Stimulated activated CD4-positive, alpha-beta T cell treated with anti-CD3 and anti-CD28 coated beads, Interleukin-12 subunit alpha, Interleukin-12 subunit beta, amount 100 ng/mL, for 24 hours (primary cell): ENCODE measurements at places on chromosomes 2 and 18.

DNA sequence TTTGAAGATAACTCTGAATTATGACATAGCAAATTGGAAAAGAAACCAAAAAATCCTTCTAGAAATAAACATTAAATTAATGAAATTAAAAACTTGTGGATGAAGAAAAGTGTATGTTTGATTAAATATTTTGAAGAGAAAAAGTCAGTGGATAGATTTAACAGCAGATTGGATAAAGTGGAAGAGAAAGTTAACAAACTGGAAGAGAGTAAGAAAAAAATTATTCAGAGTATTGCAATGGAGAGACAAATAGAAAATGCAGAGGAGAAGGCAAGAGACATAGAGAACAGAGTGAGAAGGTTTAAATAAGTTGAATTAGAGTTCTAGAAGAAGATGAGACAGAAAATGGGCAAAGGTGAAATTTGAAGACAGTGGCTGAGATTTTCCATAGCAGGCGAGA, 162.8 kb downstream of the DIS3L2 start:
- DNase-seq: no peak

- DNase-seq: no peak
These were observed 2.4 kb upstream of the SLC8A1 start for GRCh38 chr2:40454321-40454720.

- DNase-seq: no peak
These were observed 31.5 kb upstream of the PTPRM start for GRCh38 chr18:7535436-7536205.

GRCh38 chr2:101717071-101717845, 19.8 kb downstream of the MAP4K4 start:
- no peak for DNase-seq

DNA sequence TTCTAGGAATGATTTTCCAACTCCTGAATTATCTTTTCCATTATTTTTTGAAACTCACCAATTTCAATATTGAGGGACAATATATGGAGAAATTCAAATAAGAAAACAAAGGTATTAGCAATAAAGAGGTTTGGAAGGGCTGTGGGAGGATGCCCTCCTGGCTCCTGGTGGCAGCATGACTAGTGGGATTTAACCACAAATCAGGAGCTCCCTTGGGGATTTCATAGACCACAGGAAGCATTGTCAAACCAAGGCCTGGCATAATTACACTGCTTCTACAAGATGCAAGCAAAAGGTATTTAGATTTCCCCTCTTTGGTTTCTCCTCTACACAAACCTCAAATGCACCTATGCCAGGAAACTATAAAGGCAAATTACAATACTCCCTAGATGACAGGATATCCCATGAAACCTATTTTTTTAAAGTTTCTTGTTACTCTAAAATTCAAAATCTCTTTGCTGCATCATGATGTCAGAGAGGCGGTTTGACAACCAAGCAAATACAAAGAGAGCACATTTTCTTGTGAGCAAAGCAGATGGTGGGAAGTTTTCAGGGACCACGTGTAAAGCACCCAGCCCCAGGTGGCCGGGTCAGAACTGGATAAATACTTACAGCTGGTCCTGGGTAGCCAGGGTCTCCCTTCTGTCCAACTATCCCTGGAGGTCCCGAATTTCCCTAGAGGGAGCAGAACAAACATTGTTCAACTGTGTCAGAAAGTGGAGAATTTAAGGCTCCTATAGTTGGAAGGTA, 67.9 kb downstream of the COL6A3 start:
- DNase-seq: no peak
